ENCODE measurements at places on chromosomes 1 and 21.

- DNase-seq = no peak
Measured at GRCh38 chr1:108077991-108078390, 113.0 kb upstream of the VAV3 start.

- peak; percentile 23 for DNase-seq
Measured at GRCh38 chr1:118821801-118822200, 166.3 kb downstream of the TBX15 start.

DNA sequence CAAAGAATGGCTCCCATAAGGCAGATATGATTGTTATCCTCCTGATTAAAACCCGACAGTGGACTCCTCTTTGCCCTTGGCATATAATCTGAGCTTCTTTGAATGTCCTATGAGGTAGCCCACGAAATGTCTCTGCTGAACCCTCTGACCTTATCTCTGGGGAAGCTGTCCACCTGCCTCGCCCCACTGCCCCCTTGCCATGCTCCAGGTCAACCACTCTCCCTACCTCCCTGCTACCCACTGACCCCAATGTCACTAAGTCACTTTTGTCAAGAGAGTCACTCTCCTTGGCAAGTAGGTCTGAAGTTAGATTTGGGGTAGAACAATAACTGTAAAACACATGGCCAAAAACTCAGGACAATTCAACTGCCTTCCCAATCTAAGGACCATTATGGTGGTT, 54.5 kb downstream of the UTP25 start:
- no peak for DNase-seq

DNA sequence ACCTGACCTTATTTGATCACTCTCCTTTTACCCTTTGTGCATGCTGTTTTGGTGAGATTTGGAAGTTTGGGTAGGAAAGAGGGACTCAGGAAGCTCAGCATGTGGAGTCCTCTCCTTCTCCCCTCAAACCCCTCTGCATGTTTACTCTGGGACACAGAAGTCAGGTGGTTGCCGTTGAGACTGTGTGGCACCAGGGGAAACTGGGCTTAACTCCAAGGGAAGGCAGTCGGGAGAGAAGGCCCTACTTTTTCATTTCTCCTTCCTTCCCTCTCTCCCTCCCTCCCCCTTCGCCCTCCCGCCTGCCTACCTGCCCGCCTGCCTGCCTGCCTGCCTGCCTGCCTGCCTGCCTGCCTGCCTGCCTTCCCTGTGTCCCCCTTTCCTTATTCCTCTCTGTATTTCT, 34.8 kb upstream of the TTC22 start:
- no peak for DNase-seq

DNA sequence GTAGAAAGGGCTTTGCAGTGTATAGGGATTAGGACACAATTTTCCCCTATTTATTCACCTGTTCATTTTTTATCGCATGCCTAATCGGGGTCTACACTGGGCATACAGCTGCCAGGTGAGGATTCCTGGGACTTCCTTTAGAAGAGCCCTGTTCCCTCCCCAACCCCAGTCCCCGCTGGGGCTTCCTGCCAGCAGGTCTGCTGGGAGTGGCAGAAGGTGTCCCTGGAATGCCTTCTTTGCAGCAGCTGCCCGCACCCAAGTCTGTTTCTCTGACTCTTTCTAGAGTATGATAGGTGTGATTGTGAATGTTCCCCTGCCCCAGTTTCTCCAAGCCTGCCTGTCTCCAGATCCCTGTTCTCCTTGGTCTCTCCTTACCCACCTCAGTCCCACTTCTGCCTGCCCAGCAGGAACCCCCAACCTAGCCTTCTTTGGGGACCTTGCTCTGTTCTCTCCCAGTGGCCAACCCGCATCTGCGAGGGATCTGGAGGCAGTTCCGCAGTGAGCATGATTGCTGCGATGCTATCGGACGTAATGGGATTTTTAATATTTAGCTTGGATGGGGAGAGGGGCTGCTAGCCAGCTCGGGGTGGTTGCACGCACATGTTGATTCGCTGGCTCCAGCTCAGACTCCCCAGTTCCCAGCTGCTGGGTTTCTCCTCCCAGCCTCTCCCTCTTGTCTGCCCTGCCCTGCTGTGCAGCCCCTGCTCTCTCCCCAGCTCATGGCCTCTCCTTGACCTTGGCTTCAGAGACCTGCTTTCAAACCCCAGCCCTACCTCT, 79.8 kb downstream of the EPHB2 start:
- DNase-seq = no peak
